ENCODE measurements at places on chromosomes 1 and 21.

GRCh38 chr1:186655876-186656275, 24.3 kb downstream of the PTGS2 start:
- no peak for DNase-seq

DNA sequence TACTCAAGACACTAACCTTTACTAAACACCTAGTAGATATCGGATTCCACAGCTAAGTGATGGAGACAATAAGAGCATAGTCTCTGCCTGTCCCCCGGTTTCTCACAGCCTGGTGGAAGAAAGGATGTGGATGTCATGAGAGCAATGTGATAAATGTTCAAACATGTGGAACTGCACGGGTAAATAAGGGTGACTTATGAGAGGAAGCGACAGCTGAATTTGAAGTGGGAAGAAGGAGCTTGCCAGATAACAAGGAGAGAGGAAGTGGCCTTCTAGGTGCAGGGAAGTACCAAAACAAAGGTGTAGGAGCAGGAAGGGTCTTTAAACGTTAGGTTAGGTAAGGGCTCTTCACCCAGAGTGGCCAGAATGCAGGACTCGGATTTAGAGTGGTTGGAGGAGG, 178.6 kb upstream of the NRIP1 start:
- DNase-seq: no peak

DNA sequence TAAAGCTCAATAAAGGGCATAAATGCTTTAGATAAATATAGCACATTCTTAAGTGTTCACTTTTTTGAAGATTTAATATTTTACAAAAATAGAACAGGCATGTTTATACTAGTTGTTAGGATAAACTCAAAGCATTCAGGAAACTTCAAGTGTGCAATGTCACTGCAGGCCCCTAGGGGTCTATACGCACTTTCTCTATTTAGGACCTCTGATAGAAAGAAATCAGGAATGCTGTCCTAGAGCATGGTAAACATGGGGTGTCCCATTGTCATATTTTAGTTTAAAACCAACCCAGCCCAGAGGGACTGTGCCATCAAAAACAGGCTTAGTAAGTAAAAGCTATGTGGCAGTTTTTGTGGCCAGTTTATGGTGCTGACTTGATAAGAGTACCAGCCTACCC, 102.2 kb downstream of the BARHL2 start:
- no peak for DNase-seq

DNA sequence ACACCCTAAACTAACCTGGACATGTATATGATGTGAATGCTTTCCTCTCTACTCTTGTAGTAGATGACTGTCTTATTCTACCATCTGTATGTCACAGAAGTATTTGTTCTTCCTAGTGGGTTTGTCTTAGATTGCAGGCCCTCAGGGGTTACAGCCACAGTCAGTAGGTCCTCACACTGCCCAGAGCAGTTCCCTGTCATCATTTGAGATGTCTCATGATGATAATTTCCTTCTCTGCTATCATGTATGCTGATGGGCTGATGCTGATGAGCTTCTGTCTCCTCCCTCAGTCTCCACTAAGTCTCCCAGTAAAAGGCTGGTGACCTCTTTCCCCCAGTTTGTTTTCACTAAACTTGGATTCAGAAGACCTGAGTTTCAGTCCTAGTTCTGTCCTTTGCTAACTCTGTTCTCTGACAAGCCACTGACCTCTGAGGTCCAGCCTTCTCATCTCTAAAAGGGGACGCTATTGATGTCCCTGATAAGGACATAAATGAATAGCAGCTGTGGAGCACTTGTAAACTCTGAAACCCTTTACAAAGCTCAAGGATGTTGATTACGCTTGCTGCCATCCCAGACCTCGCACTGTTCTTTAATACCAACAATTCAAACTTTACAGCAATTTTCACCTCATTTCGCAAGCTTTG, 3.1 kb upstream of the ETV3 start:
- DNase-seq: no peak

DNA sequence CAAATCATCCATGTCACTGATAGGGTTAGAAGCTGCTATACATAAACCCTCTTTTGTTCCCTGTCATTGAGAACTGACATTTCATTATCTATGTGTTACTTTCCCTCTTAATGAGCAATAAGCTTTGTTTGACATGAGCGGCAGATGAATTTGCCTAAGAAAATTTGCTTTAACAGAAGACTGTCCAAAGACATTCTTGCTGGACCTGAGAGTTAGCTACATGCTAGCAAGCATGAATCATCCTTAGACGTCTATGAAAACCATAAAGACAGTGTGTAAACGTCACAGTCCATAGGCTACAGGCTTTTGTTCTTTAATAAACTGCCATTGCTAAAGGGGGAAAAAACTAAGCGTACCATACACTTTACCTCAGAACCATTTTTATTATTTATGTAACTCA, 73.1 kb downstream of the TNFSF4 start:
- DNase-seq: no peak
